ENCODE measurements at places on chromosomes 5 and 9.

GRCh38 chr5:135442431-135443160, 4.6 kb downstream of the DCANP1 start:
- no peak for DNase-seq

DNA sequence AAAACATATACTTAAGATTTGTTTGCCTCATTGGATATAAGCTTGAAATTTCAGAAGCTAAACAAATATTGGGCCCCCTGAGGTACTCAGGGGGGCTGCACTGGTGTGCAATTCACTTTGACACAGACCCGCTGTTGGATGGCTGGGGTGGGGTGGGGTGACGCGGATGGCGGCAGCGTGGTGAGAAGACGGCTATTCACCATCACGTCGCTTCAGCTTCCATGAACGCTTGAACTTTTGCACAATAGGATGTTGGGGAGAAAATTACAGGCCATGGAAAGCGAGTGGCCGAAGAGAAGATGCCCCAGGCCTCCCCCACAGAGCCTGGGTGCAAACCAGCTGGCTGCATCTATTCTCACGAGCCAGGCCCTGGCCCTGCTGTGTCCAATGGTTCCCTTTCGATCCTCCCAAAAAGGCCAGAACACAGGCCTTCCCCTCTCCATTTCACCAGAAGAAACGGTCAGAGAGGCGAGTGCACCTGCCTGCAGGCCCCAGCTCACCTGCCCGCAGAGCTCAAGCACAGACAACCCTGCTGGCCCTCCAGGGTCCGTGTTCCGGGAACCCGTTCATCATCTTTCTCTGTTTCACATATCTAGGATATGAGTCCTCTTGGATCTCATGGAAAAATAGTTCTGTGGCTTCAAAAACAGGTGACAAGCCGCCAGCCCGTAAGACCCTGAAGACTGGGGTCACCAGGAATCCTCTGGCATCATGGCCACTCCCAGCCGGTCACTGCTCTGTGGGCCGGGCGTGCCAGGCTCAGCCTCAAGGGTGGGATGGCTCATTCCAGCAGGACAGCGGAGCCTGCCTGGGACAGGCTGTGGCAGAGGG, 46.8 kb upstream of the SARDH start:
- DNase-seq = no peak

GRCh38 chr9:78050421-78050820, 18.8 kb upstream of the GNAQ start:
- DNase-seq = no peak

GRCh38 chr9:122821278-122821943, 7.0 kb downstream of the PDCL start:
- no peak for DNase-seq

GRCh38 chr5:143771189-143771588, 40.8 kb upstream of the HMHB1 start:
- DNase-seq = no peak

DNA sequence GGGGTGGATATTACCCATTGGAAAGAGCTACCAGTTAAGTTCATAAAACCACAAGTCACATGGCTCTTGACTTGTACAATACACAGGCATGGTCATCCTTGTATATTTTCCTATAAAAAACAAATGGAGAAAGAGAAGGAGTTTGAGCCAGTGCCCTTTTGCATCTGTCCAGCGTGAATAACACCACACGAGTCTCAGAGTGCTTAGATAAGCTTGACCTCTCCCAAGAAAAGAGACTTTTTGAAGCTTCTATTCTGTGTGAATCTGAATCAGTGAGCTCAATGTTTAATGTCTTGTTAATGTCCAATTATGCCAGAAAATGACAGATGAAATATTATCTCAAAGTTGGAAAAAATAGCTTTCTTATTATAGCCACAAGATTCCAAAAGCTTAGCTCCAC, 30.9 kb upstream of the LPAR1 start:
- DNase-seq = no peak

GRCh38 chr9:91117474-91117891, 244.2 kb downstream of the AUH start:
- no peak for DNase-seq

- DNase-seq = no peak
Measured at GRCh38 chr9:95570646-95571045, 53.9 kb upstream of the PTCH1 start.

- DNase-seq = no peak
Measured at GRCh38 chr5:58462623-58463230, 2.8 kb upstream of the PLK2 start.

DNA sequence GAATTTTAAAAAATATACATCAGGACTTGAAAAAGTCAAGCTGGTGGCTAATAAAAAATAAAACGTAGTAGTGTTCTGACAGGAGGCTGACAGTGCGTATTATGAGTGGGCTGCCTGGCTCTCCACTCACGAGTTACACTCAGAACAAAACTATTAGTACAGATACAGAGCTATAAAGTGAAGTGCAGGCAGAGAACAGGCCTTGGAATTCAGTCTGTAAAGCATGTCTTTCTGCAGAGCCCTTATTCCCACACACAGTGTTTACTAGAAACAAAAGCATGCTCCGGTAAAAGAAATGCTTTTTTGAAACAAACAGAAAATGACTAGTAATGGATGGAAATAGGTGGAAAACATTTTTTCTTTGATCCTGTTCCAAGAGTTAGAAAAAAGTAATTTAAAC, 334.7 kb downstream of the DIRAS2 start:
- DNase-seq = no peak

DNA sequence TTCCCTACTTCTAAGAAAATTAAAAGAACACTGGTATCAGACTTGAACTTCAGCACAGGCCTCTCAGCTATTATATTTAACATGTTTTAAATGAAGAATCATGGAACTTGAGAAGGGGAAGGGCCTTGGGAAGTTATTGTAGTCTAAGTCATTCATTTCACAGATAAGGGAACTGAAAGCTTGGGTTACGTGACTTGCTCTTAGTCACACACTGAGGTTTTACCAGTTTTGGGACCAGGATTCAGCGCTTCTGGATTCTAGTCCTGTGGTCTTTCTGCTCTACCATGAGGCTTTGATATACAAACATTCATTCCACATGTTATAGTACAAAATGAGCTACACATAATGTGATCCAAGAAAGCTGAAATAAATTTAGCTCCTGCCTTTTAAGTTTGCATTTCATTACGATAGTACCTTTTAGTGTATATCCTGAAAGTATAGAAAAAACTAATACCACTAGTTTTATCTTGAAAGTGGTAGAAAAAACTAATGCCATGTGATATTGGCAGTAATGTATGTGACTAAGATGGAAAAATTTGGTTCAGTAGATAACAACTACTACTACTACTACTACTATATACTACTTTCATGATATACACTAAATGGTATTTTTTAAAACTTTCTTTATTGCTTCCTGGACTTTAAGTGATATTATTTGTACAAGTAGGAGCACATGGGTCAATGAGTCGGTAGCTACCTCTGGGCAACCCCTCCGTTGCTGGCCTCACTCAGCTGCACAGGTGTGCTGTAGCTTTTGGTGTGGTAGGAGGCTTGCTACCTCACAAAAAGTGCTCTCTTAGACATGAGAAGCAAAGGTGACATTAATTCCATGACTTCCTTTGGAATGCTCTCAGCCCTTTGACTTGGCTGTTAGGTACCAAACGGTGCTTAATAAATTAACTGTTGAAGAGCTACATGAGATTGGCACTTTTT, 40.7 kb downstream of the F2RL2 start:
- no peak for DNase-seq

DNA sequence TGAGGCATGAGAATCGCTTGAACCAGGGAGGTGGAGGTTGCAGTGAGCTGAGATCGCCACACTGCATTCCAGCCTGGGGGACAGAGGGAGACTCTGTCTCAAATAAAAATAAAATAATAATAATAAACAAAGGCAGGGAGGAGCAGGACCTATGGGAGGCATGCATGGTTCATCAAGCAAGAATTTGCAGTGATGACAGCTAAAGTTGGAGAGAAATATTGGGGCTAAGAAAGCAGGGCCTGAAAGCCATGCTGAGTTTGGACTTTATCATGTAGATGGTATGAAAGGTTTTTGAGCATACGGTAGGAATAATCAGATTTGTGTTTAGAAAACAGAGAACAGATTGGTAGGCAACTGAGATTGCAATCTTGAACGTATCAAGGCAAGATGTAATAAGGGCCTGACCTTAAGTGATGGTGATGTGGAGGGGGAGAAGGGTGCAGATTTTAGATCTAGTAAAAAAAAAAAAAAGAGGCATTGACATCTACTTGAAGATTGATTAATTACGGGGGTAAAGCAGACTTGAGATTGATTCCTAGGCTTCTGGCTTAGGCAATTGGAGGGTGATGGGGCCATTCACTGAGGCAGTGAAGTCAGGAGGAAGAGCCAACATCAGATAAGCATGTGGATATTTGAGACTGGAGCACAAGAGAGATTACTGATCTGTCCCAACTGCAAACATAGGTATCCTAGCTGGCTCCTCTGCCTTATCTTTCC, 50.7 kb downstream of the CFAP95 start:
- no peak for DNase-seq

DNA sequence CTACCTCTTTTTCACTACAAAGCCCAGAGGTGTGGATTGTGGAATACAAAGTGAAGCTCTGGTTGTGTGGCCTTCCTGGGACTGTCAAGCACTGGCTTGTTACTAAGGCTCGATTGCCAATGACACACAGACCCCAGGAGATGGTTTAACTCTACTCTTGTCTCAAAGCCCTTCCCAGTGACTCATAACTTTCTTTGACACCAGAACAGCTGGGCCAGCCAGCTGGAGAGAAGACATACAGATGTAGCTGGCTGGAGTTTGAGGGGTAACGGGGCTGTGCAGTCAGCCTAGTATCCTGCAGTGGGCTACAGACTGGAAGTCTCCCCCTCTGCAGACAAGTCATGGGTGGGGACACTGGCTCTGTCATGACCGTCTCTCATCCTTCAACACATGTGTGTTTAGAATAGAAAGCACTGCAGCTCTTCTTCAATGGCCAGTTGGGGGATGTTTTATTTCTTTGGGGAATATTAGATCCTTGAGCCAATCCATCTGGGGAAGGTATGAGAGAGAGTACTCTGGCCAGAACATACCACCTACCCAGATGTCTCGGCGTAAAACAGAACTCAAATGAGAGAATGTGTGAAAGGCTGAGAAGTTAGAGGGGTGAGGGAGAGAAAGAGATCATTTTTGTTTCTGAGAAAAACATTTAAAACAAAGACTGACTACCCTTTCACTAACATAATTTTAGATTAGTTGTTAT, 53.3 kb downstream of the SEMA6A start:
- DNase-seq = no peak

- DNase-seq = no peak
Measured at GRCh38 chr9:38362852-38363588, 29.5 kb upstream of the ALDH1B1 start.

GRCh38 chr5:127793879-127794278, 90.7 kb downstream of the CCDC192 start:
- DNase-seq = no peak

- DNase-seq = no peak
Measured at GRCh38 chr9:27003426-27004077, 1.9 kb downstream of the LRRC19 start.
